Stimulated activated CD8-positive, alpha-beta memory T cell treated with anti-CD3 and anti-CD28 coated beads, Interleukin-4, amount 100 ng/mL, for 1 hour (primary cell): ENCODE measurements at places on chromosomes 7 and 10.

DNA sequence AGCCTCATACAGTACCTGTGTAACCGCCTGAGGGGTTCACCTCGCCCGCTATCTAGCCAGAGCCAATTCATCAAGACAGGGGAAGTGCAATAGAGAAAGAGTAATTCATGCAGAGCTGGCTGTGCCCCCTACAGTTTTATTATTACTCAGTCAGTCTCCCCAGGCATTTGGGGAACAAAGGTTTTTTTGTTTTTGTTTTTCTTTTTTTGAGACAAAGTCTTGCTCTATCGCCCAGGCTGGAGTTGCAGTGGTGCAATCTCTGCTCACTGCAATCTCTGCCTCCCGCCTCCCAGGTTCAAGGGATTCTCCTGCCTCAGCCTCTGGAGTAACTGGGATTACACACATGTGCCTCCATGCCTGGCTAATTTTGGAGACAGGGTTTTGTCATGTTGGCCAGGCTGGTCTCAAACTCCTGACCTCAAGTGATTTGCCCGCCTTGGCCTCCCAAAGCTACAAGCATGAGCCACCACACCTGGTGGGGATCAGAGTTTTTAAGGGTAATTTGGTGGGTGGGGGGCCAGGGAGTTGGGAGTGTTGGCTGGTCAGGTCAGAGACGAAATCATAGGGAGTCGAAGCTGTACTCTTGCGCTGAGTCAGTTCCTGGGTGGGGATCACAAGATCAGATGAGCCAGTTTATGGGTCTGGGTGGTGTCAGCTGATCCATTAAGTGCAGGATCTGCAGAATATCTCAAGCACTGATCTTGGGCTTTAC is 116.5 kb downstream of the MARCHF5 start:
- DNase-seq = no peak

DNA sequence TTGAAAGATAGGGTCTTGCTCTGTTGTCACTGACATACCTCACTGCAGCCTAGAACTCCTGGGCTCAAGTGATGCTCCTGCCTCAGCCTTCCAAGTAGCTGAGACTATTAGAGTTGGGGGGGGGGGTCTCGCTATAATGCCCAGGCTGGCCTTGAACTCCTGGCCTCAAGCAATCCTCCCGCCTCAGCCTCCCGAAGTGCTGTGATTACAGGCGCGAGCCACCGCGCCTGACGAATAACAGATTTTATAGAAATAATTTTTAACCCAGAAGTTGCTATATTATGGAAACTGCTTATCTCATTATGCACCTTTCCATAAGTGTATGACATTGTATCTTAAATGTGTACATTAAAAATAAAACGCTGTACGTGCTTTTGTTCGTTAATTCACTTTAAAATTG is 846 bp downstream of the ANKRD26 start:
- no peak for DNase-seq

DNA sequence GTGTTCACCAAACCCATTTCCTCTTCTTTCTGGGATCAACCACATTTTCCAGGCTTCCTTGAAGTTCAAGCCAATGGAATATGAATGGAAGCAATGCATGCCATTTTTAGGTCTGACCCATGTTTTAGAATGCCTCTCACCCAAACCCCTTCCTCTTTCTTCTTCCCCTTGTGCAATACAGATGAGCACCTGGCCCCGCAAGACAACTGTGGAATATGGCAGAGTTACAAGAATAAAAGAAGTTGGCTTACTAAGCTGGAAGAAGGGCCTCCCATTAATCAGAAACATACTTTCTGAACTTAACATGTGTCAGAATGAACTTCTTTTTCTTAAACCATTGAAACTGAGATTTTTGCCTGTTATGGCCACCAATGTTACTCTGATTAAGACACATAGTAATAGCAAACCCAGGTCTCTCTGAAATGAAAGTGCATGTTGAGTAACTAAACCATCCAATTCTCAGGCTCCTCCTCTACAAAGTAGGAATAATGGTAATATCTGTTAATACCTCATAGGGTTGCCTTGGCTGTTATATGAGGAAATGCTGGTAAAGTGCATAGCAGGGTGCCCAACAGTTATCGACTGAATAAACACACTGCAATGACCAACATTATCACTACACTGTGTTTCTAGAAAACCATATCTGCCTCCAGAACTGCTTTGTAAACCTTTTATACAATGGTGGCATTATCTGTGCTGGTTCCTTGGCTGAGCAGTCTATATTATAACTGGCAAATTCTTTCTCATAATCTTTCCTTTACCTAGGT is 382.2 kb upstream of the NRP1 start:
- DNase-seq = no peak

DNA sequence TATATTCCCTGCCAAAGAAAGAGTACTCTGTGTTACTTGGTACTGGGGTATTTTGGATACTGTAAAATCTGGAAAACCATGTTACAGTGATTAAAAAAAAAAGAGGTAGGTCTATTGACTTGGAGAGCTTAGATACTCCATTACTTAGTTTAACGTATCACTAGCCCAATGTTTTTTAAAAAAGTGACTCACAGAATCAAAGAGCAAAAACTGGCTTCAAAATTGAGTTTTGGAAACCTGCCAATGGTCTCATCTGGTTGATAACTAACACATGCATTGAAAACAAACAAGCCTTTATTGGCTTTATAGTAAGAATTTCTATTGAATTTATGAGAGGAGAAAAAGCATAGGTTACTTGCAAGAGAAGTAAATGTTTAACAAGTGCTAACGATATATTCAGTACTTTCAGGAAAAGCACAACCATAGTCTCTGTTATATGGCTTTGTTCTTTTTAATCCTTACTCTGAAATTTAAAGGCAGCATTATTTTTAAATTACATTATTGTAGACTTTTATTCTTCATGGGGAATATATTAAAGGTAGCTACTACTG is 563.3 kb upstream of the SORCS1 start:
- DNase-seq = no peak
